Dermis microvascular lymphatic vessel endothelial cell (primary cell): ENCODE measurements at places on chromosomes 16 and 17.

- DNase-seq, result peak; percentile 72
Measured at GRCh38 chr17:65918916-65919315, 273.0 kb downstream of the CEP112 start.

- peak; percentile 23 for DNase-seq
Measured at GRCh38 chr17:596287-596686, 118.4 kb downstream of the VPS53 start.

GRCh38 chr16:9469512-9469911, 378.1 kb downstream of the HAPSTR1 start:
- DNase-seq, result no peak

DNA sequence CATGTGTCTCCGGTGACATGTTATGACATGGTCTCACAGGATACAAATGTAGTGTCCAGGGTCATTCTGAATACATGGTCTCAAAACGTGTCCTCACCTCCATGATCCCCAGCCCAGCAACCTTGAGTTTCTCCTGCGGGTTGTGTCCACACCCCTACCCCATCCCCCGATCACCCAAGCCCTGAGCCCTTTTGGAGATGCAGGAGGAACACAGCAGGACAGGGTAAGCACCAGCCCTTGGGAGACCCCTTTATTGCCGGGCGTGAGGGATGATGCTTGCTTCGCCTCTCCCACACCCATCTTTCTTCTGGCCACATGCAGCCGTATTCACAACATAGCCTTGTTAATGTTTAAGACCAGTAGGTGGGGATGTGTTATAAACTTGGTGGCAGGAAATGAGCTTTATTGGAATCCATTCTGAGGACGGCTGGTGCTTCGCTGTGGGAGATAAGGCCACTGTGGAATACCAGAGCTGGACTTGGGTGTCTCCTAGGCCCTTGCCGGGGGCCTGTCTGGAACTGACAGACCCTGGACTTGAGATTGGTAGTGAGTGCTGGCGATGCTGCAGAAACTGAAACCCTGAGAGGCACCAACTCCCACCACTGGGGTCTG, 5.5 kb downstream of the TMEM132E start:
- DNase-seq, result no peak

GRCh38 chr17:72496461-72496860, 375.6 kb downstream of the SOX9 start:
- DNase-seq, result no peak

DNA sequence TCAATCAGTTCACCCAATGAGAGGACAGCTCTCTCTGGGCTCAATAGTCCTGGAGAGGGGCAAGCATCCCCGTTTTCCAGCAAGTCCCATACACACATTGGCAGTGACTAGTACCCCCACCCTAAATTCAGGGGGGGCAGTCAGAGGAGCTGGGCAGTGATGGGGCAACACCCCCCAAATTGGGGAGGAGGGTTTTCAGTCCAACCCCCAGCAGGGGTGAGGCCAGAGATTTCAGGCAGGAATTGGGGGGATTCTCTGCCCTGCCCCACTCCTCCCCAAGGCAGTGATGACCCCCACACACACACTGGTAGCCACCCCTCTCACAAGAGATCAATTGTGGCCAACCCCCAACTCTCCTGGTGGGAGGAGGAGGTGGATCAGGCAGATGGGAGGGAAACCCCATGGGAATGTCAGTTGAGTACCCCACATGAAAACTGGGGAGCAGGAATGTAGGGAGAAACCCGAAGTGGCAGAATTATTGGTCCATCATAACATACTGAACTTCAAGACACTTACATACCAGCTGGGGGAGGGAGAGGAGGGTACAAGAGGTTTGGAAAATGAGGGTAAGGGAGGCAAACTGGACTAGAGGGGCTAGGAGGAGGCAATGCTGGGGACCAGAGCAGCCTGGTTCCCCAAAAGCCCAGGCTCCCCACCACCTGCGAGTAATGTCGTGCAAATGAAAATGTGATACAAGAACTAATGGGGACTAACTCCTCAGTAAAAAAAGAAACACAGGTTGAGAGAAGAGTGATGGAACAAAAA, 3.1 kb downstream of the VAMP2 start:
- no peak for DNase-seq

DNA sequence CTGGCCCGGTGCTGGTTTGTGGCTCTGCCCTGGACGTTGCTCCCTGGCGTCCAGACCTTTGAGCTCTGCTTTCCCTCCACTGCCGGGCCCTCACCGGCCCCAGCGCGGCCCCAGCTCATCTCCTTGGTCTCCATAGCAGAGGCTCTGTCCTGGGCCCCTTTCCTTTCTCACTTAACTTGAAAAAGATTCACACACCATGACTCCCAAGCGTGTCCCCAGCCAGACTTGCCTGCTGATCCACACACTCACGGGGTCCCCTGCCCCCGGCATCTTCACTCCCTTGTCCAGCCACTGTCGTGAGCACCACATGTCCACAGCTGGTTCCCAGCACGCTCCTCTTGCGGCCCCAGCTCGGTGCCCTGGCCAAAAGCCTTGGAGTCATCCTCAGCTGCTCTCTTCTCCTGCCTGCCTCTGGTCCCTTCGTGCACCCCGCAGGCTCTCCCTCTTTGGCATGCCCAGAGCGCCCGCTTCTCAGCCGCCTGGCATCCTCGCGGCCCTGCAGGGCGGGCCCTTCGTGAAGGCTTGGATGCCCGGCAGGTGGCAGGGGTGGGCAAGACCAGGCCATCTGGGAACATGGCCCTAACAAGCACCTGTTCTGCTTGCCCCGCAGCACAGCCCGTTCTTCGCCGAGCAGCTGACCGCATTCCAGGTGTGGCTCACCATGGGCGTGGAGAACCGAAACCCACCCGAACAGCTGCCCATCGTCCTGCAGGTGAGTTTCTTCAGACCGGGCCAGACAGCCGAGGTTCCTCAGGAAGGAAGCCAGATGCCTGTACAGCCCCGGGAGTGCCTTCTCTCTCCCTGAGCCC, 145.6 kb upstream of the CHMP6 start:
- DNase-seq, result no peak

DNA sequence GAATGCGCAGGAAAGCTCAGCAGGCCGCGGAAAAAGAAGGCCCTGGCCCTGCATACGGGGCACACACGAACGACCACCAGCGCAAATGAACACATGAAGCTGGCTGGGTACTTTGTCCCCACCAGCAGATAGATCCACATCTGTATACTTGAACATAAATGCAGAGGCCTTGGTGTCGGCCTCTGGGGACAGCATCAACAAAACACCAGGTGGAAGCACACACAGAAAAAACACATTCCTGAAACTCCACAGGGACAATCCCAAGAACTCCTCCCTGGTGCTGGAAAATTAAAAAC, 606 bp upstream of the ZBTB4 start:
- DNase-seq, result no peak

DNA sequence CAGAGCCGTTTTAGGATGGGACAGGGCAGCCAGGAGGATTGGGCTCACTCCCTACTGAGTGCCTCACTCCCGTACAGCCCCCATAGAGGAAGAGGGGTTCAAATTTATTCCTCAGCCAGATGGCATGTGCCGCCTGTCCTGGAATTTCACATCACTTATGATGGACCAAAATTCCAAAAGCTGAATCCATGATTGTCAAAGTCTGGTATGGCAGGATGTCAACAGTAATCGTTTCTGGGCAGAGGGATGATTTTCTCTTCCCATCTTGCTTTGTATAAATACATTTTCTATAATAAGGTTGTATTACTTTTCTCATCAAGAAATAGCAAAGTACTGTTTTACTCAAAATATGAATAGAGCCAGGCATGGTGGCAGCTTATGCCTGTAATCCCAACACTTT, 38.7 kb upstream of the STH start:
- no peak for DNase-seq
